ENCODE measurements at places on chromosomes 2 and 18. TPM values are rescaled to one million over a fixed set of nuclear protein-coding genes. Genes with fewer than 3 reads are reported as not detected.

DNA sequence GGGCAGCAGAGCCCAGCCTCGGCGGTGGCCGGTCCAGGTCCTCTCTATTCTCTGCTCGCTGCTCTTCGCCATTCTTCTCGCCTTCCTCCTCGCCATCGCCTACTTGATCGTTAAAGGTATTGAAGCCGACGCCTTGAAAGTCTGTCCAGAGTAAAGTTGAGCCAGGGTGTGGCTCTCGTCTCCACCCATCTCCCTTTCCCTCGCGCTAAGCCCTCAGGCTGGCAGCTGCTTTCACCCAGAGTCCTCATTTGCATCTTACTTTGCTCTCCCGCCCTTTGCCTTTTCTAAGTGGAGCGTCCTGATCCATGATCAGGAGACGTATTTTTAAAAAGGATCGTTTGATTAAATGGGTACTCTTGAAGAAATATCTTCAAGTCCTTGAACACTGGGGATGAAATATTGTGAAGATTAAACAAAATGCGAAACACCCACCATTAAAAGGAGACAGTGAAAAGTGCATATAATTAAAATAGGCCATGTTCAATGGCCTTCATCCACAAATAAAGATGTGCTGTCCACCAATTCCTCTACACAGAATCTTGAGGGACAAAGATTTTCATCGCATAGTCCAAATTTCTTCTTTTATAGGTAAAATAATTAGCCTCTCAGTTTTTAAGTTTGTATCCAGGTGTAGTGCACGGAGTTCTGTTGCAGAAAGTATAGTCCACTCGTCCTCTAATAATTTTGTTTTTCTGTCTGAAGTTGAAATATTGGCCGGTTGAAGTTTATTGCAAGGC is 657 bp downstream of the ARL6IP6 start:
- DNase-seq, result no peak

The FNDC4 gene
- total RNA-seq, result 5.0 TPM

The TYW5 gene
- total RNA-seq, result 2.4 TPM

GRCh38 chr2:106130251-106130998 is 63.7 kb downstream of the UXS1 start:
- DNase-seq, result no peak

The ABCB11 gene
- 0.05 TPM for total RNA-seq

DNA sequence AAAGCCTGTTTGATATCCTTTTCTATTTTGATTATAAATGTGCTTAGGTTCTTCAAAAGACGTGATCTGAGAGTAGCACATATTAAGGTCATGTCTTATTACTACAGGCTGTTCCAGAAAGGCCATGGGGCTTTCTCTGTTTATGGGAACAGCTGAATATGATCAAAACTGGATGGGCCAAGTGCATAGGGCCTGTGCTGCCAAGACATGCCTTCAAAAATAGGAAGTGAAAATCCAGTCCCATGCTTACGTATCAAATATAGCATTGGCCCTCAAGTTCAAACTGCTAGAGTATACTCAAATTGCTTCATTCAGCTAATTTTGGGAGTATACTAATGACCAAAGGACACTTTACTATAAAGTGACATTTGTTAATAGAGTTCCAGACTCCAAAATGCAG is 24.1 kb downstream of the SLC25A52 start:
- DNase-seq, result no peak

- no peak for DNase-seq
These were observed 568.8 kb upstream of the ZEB2 start for GRCh38 chr2:145088756-145089155.

The TMEM247 gene
- not detected for total RNA-seq

- DNase-seq, result no peak
These were observed 8.0 kb upstream of the CFAP65 start for GRCh38 chr2:219049282-219049681.

DNA sequence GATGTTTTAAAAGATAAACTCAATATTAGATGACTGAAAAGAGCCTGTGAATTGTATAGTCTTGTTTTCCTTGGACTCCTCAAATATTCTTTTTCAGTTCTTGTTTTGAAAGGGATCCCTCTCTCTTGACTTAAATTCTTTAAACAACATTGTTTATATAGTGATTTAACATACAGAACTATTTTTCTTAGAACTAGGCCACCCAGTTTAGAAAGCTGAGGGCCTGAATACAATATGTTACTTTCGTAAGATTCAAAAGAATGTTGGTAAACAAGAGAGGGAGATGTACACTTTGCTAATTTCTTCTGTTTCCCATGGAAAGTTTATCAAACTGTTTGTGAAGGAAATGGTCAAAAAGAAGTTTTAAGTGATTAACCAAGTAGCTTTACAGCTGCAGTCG is 5.5 kb upstream of the TSPYL6 start:
- DNase-seq, result no peak

DNA sequence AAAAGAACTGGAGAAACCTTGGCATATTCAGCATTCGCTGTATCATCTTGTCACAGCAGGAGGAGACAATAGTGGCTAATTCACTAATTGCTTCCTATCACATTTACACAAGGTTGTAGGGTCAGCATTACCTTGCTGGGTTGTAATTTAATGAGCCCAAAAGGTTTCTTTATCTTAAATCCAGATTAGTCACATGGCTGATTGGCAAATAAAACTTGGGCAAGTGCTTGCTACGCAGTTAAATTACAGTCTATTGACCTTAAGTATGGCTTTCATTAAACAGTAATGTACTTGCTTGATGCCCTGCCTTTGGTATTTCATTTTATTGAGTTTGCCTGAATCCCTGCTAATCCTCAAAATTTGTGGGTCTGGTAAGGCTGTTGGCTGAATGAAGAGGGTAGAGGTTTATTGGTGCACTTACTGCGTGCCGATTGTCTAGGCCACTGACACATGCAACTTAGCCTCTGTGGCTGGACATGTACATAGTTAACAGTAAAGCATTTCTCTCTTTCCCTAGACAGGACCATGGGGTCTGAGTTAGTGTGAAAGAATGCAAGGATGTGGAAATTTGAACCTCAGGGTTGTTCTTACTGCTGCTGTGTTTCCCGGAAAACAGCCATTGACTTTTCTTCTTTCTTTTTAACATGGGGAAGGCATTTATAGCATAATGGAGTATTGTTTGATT is 34.3 kb downstream of the FMNL2 start:
- no peak for DNase-seq

The MPP4 gene
- total RNA-seq, result not detected

GRCh38 chr2:223101340-223102039 is 49.5 kb downstream of the KCNE4 start:
- no peak for DNase-seq

The ZBTB14 gene
- total RNA-seq, result 7.5 TPM

- DNase-seq, result no peak
These were observed 126.3 kb upstream of the TPO start for GRCh38 chr2:1286929-1287328.

DNA sequence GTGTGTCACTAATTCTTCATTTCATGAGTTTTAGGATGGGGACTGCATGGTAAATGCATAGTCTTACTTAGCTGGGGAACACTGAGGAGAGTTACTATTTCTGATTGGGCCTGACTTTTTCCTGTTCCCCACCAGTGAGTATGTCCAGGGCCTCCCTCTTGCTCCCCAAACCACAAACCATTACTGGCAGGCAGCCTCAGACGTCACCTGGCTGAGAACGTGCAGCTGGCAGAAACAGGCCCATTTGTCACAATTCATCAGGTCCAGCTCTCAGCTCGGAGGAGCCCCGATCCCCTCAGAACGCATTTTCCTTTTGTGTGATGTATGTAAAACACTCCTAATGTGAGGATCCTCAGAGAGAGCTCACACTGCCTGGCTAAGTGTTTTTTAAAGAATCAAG is 71.7 kb upstream of the SIX3 start:
- no peak for DNase-seq

The GYPC gene
- total RNA-seq, result 119 TPM

The UGT1A9 gene
- total RNA-seq, result not detected

DNA sequence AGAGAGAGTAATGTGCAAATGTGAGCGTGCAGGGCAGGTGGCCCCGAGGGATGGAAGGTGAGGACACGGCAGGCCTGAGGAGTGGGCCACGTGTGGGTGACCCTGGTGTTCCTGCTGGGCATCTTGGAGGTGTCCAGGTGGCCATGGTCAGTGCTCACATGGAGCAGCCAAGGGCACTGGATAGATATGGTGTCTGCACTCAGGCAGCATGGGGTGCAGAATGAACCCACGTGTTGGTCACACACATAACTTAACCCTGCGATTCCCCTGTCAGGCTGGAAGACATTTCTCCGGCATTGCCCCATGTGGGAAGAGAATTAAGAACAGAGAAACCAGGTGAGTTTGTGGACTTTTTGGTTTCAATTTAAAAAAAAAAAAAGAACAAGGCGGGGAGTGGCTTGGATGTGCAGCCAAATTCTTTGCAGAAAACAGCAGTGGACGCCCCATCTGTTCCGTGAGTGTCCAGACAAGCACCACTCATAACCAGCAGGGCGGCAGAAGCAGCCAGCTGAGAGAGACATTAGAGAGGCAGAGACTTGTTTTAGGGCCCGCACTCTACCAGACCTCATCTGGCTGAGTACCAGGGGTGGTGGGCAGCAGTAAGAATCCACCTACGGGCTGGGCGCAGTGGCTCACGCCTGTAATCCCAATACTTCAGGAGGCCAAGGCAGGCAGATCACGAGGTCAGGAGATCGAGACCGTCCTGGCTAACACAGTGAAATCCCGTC is 249.8 kb downstream of the ACKR3 start:
- DNase-seq, result no peak

GRCh38 chr2:213199871-213200270 is 48.5 kb upstream of the IKZF2 start:
- DNase-seq, result no peak

The ACMSD gene
- total RNA-seq, result not detected

- DNase-seq, result no peak
These were observed 71.2 kb upstream of the ODC1 start for GRCh38 chr2:10519394-10519740.

DNA sequence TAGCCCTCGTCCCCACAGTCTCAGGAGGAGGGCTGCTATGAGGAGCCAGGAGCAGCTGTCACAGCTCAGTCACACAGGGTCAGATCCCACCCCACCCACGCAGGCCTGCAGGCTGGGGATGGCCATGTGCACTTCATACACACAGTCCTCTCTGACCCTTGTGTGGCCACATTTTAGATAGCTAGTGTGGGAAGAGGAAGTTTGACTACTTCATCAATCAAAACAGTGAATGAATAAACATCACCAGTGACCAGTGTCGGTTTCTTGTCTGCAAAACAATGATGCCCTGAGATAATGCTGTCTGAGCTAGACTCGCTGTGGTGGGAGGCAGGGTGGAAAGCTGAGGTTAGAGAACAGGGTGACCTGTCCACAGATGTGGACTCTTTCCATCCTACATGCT is 107.1 kb downstream of the PIEZO2 start:
- no peak for DNase-seq

DNA sequence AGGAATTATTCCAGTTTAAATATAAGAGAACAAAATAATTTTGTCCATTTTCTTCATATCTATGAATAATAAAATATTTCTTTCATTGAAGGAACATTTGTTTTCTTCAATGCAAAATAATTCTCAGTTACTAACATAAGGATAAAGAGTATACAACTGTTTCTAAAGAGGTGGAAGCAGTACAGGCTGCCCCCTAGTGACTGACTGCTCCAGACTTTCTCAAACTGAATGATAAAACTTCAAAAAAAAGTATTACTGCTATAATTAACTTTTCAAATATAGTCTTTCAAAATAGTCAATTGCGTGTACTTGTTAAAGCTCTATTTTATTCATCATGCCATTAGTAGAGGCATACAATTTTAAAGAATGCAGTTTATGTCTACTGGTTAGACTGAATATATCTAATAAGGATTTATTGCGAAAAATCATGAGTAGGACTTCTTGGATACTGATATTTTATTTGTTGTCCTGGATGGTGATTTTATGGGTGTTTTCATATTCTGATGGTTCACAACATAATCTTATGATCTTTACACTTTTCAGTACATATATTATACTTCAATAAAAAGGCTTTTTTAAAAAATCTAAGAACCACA is 100.1 kb downstream of the WDPCP start:
- no peak for DNase-seq

GRCh38 chr2:143730155-143730952 is 601.1 kb downstream of the ARHGAP15 start:
- no peak for DNase-seq

The PROKR1 gene
- not detected for total RNA-seq

DNA sequence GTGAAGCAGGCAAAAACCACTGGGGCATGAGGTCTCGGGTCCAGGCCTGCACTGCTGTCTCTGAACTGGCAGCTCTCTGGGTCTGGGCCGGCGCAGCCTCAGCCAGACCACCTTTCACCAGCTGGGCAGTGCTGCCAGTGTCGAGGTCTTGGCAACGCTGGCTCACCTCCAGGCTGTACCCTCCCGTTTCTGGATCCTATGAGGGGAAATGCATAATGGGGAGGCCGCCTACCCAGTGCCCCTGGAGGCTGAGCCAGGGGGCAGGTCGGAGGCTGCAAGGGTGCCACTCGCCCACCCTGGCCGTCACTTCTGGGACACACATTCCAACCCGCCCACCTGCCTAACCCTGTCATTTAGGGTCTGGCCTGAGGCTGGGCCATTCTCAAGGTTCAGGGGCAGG is 24.6 kb downstream of the KIF1A start:
- DNase-seq, result no peak

DNA sequence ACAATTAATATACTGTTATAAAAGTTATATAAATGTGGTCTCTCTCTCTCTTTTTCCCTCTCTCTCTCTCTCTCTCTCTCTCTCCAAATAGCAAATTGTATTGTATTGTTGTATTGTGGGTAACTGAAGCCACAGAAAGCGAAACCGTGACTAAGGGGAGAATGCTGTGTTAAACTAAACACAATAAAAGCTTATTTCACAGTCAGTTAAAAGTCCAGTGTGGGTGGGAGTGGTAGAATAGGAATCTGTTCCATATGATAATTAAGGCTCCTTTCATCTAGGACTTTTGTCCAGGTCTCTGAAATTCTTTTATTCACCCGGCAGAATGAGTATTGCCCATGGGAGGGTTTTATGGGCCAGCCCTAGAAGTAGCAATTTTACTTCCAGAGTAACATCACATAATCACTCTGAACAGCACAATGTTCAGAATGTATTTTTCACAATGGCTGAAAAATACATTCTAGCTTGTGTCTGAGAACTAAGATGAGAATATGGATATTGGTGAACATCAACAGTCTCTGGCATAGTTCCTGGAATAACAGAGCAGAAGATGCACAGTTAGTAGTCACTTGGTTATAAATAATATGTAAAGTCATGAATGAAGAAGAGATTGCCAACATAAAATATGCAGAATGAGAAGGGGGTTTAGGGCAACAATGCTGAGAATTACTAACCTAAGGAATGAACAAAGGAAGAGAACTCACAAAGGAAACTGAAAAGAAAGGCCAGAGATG is 399.1 kb downstream of the PLCL1 start:
- DNase-seq, result no peak

GRCh38 chr18:75496151-75496550 is 68.6 kb upstream of the SMIM21 start:
- no peak for DNase-seq
